ENCODE measurements at places on chromosomes 7 and 10.

DNA sequence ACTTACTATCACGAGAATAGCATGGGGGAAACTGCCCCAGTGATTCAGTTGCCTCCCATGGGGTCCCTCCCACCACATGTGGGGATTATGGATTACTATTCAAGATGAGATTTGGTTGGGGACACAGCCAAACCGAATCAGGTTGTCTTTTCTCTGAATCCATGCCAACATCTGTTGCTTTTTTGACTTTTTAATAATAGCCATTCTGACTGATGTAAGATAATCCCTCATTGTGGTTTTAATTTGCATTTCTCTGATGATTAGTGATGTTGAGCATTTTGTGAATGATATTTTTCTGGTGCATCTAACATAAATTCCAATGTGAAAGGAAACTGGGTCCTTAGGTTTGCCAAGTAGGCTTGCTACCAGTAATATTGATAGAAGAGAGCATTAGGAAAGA lies 69.0 kb upstream of the ARHGAP21 start:
- DNase-seq = no peak

DNA sequence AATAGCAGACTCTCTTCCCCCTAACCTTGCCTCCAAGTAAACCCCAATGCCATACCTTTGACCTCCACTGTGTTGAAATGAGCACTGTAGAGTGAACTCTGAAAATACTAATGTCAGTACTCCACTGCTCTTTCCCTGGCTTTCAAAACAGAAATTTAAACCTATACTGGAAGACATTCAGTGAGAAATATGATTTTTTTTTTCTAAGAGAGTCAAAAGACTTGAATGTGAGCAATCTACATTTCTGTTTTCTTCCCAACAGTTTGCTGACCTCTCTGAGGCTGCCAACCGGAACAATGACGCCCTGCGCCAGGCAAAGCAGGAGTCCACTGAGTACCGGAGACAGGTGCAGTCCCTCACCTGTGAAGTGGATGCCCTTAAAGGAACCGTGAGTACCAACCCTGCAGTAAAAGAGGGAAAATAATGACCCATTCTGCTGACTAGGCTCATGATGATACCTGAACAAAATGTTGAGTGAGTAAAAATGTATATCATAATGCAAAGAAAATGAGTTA lies 6.4 kb downstream of the VIM start:
- DNase-seq = no peak

DNA sequence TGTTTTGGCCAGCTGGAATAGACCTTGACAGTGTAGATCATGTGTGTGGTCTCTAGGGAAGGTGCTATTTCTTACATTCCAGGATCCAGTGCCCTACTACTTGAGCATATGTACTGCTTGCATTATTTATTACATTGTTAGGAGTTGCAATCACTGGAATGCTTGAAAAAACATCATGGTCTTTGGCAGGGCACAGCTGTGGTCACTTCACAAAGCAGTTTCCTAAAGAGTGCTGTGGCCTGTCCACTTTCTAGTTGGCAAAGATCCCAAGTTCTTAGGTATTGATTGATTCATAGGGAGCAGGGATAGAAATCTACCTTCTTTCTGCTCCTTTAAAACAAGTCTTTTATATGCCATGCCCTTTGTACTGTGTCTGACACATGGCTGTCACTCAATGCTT lies 4.6 kb downstream of the C7orf25 start:
- no peak for DNase-seq

GRCh38 chr10:30709700-30710358 lies 80.3 kb upstream of the LYZL2 start:
- DNase-seq = no peak

GRCh38 chr7:14209896-14210484 lies 220.5 kb upstream of the ETV1 start:
- DNase-seq = no peak

DNA sequence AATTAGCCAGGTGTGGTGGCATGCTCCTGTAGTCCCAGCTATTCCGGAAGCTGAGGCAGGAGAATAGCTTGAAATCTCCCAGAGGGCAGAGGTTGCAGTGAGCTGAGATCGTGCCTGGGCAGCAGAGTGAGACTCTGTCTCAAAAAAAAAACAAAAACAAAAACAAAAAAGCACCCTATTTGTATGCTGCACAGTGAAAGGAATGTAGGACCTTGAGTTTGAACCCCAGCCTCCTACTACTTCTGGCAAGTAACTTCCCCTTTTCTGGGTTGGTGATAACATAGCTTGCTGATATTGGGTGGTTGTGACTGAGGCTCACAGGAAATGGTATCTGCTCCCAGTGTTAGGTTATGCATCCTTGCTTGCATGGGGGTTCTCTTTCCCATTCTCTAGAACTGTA lies 205.3 kb downstream of the BUB3 start:
- DNase-seq = no peak

GRCh38 chr7:51255036-51255435 lies 61.6 kb downstream of the COBL start:
- DNase-seq = no peak

- DNase-seq = no peak
These were observed 22.6 kb upstream of the CREB5 start for GRCh38 chr7:28389504-28390395.

- no peak for DNase-seq
These were observed 366.4 kb upstream of the PLXDC2 start for GRCh38 chr10:19449860-19450259.

- DNase-seq = no peak
These were observed 356.9 kb upstream of the PRKCQ start for GRCh38 chr10:6936931-6937330.

DNA sequence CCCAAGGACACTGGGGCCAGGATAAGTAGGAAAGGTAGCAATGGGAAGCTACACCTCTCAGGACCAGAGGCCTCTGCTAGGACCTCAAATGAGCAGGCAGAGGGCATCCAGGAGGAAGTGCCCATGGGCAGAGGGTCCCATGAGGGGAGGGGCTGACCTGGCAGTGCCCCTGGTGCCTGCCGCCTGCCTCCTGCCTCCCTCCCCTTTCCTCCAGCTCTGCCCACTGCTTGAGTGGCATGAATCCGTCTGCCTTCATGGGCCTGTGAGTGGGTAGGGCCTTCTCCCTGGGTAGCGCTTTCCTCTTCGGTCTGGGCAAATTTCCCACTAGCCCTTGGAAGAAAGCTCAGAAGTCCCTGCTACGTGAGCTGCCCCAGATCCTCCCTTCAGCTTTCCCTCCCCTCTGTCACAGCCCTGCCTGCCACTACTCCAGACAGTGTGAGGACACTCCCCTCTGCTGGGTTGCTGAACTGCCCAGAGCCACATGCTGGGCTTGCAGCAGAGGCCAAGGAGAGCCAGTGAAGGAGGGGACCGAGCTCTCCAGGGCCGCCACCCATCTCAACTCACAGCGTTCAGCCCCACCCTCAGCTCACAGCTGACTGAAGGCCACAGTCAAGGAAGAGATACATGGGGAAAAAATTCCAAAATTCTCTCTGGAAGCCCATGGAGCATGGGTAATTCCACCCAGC lies 141.4 kb downstream of the ARHGAP22 start:
- no peak for DNase-seq

DNA sequence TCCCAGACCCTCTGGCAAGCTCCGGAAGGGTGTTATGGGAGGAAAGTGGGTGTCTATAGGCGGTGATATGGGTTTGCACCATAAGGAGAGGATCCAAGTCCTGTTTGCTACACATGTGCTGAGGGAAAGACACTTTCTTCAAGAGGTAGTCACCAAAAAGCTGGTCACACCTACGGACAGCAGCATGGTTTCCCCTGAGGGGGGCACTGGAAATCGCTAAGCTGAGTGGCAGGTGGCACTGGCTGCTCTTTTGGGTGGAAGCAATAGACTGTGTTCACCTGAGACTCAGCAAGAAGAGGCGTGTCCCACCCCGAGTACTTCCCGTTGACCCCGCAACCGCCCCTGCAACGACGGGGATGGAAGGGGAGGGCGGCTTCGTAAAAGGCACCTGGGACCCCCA lies 1.8 kb upstream of the FOXI2 start:
- no peak for DNase-seq

GRCh38 chr7:46461334-46461777 lies 540.3 kb upstream of the IGFBP3 start:
- DNase-seq = no peak

- no peak for DNase-seq
These were observed 13.5 kb downstream of the LRMDA start for GRCh38 chr10:75444781-75445386.

GRCh38 chr10:15419279-15419874 lies 48.3 kb upstream of the FAM171A1 start:
- DNase-seq = peak; percentile 36

- no peak for DNase-seq
These were observed 64.8 kb upstream of the IGFBP3 start for GRCh38 chr7:45985902-45986301.

DNA sequence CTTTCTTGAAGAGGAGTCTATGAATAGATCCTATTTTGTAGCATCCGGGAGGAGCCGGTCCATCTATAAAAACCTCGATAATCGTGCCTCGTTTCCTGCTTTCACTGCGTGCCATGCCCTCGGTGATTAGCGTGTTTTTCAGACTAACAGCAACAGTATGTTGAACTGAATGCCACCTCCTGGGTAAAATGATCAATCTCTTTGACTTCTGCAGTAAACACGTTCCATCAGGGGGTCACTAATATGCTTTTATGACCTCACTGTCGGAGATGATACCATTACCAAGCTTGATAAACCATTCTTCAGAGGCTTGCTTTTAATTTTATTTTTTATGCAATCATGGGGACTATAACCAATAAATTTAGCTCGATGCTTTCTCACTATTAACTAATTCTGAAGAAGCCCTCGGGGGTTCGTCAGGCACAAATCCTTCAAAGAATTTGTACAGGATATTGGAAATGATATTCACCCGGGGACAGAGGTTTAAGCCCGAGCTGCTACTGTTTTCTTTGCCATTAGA lies 228.3 kb downstream of the ADARB2 start:
- no peak for DNase-seq

DNA sequence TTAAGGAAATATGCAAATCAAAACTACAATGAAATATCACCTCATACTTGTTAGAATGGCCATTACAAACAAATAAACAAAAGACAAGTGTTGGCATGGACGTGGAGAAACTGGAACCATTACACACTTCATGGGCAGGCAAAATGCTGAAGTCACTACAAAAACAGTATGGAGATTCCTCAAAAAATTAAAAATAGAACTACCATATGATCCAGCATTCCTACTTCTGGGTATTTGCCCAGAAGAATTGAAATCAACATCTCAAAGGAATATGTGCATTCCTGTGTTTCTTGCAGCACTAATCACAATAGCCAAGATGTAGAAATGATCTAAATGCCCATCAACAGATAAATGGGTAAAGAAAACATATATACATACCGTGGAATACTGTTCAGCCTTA lies 83.6 kb downstream of the NRCAM start:
- no peak for DNase-seq

DNA sequence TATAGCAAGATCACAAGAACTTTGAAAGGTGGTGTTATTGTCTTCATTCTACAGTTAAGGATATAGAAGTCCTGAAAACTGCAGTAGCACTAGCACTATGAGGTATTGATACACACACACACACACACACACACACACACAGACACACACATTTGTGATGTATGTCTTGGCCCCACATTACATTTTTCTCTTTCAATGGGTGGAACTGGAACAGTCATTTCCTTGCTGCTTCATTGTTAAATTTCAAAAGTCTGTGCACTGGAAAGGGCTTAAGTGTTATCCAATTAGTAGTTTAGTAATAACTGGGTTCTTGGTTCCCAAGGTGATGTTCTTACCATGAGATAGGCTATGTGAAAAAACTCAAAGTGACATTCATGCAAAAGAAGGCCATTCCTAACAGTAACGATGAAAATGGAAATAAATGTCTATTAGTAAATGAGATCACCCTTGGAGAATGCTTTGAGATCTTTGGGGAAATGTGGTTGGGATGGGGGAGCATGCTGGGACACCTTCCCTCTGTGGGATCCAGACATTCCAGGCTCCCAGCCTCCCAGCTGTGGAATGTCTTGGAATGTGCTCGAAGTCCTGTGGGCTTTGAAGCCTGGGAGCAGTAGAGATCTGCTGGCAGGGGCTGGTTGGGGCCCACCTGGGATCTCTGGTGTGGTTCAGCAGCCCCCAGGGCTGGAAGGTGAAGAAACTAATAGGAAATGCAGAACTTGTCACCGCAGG lies 37.4 kb upstream of the CALD1 start:
- DNase-seq = no peak

GRCh38 chr7:132257253-132257652 lies 319.0 kb downstream of the PLXNA4 start:
- no peak for DNase-seq

DNA sequence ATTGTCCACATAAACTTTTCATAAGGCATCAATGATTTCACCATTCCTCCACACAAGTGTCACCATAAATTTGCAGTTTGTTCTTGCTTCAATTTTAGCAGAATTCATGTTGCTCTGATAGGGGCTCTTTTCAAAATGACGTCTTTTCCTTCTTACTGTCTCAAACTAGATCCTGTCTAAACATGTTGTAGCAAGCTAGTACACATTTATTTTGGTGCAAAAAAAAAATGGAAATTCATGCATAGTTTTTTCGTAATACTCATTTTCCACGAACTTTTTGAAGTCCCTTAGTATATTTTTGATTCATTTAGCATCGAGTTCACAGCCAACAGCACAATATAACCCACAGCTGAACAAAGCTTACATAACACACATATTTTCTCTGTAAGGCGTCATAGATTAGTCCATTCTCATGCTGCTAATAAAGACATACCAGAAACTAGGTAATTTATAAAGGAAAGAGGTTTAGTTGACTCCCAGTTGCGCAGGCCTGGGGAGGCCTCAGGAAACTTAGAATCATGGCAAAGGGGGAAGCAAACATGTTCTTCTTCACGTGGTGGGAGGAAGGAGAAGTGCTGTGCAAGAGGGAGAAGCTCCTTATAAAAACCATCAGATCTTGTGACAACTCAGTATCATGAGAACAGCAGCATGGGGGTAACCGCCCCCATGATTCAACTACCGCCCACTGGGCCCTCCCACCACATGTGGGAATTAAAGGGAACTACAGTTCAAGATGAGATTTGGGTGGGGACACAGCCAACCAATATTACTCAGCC lies 301.5 kb downstream of the CCDC3 start:
- no peak for DNase-seq

DNA sequence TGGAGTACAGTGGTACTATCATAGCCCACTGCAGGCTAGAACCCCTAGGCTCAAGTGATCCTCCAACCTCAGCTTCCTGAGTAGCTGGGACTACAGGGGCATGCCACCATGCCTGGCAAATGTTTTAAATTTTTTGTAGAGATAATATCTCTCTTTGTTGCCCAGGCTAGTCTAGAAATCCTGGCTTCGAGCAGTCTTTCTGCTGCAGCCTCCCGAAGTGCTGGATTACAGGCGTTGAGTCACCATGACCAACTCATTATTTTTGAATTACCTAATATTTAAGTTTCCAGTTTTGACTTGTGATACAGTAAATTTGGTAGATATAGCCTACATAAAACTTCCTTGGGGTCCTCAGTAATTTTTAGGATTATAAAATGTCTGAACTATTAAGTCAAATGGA lies 74.1 kb downstream of the RUNDC3B start:
- no peak for DNase-seq

- DNase-seq = no peak
These were observed 35.9 kb upstream of the SEMA3A start for GRCh38 chr7:84230491-84230890.

- DNase-seq = no peak
These were observed 115.4 kb downstream of the ARID5B start for GRCh38 chr10:62016623-62017490.

GRCh38 chr10:45229823-45230222 lies 85.6 kb downstream of the OR13A1 start:
- no peak for DNase-seq

GRCh38 chr10:98619446-98619845 lies 172.7 kb upstream of the HPS1 start:
- DNase-seq = no peak

GRCh38 chr7:150399421-150400007 lies 20.4 kb downstream of the ZNF775 start:
- no peak for DNase-seq

- DNase-seq = no peak
These were observed 208.6 kb downstream of the LHFPL3 start for GRCh38 chr7:104536956-104537355.
